Stromal cell of bone marrow (primary cell): ENCODE measurements at places on chromosomes 11 and 22.

DNA sequence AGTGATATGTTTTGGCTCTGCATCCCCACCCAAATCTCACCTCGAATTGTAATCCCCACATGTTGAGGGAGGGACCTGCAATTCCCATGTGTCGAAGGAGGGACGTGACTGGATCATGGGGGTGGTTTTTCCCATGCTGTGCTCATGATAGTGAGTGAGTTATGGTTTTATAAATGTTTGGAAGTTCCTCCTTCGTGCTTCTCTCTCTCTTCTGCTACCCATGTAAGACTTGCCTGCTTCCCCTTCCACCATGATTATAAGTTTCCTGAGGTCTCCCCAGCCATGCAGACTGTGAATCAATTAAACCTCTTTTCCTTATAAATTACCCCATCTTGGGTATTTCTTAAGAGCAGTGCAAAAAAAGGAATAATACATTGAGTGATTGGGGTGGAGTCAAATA is 7.3 kb upstream of the CEP295 start:
- no peak for DNase-seq

- no peak for DNase-seq
Measured at GRCh38 chr22:48333323-48333763, 1494.3 kb downstream of the BRD1 start.

GRCh38 chr11:79371724-79372123 is 69.1 kb downstream of the TENM4 start:
- no peak for DNase-seq

DNA sequence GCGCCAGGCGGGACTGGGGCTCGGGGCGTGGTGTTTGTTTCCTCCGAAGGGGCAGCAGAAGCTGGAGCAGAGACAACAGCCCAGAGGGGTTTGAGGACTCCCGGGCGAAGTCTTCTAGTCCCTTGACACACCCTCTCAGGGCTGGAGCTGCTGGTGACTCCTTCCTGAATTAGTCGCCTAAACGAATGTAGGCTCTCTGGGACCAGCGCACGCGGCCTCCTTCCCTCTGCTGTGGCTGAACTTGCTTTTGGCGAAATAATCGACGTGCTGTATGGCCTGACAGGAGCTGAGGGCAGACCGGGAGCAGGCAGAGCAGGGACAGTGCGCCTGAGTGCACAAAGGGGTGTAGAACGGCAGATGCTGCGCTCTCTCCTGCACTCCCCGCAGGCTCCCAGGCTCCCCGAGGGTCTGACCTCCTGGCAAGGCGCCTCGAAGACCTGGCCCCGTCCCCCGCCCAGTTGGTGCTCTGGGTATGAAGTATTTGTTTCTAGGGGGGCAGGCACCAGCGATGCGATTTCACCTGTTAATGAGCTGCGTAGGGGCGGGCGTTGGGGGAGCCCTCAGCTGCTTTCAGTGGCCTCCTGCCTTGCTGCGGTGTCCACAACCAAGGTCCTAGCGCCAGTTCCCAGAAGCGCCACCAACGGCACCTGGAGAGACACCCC is 5.3 kb downstream of the SLC17A6 start:
- DNase-seq, result no peak

DNA sequence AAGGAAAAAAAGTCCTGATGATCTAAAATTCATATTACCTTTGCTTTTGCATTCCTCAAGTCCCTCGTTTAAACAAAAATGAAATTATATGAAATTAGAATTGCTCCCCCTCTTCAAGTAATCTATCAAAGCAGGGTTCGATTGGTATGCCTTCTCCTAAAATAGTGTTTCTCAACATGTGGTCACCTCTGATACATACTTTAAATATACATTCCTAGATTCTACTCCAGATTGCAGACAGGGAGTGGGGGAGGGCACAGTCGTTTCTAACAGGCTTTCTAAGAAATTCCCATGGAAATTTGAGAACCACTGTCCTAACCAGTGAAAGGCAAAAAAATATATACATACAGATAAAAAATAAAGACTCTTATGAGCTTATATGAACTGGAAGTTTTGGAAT is 22.6 kb upstream of the IRAG1 start:
- DNase-seq, result no peak

DNA sequence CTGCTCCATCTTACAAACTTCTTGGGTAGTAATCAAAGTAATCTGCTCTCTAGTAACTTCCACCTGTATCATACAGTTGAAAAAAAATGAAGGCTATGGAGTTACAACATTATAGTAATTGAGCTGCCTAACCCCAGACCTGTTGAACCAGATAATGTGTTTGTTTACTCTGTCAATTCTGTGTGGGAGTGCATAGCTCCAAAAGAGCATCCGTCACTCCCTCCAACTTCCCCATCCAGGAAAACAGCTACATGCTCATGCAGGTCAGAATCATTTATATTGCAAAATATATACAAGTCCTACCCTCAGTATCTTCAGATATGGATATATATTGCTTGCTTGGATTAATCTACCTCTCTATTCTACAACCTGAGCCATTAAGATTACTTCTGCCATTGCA is 244.0 kb upstream of the ANO5 start:
- DNase-seq, result no peak

DNA sequence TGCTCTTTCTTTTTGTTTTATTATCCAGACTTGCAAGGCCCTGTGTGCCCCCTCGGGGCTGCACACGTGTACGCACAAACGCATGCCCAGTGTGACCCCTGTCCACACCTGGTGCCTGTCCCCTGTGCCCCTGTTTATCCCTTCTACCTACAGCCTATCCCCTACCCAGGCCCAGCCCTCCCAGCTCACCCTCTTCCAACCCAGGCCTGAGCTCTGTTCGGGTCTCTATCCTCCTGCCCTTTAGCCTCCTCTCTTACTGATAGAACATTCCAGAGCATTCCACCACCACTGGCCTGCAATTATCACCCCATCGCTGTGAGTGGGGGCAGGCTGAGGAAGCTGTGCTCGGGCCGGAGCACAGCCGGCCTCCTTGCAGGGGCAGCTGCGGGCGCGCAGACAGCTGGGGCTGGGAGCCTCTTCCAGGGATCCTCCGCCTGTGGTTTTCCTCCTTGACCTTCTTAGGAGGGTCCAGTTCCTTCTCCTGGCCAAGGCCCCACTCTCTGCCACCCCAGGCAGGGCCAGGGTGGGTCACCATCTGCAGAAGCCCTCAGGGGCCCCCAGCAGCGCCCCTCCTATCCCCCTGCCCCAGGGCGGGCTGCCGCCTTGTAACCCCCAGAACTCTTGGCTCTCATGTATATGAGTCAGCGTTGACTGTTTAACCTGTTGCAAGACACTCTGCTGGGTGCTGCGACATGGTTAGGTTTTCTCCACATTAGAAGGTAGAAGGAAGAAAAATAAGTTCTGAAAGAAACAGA is 41.8 kb upstream of the KCNQ1OT1 start:
- DNase-seq, result peak; percentile 30

- DNase-seq, result no peak
Measured at GRCh38 chr11:110764485-110764884, 52.2 kb upstream of the ARHGAP20 start.

- DNase-seq, result no peak
Measured at GRCh38 chr11:2261436-2262230, 8.8 kb downstream of the ASCL2 start.

DNA sequence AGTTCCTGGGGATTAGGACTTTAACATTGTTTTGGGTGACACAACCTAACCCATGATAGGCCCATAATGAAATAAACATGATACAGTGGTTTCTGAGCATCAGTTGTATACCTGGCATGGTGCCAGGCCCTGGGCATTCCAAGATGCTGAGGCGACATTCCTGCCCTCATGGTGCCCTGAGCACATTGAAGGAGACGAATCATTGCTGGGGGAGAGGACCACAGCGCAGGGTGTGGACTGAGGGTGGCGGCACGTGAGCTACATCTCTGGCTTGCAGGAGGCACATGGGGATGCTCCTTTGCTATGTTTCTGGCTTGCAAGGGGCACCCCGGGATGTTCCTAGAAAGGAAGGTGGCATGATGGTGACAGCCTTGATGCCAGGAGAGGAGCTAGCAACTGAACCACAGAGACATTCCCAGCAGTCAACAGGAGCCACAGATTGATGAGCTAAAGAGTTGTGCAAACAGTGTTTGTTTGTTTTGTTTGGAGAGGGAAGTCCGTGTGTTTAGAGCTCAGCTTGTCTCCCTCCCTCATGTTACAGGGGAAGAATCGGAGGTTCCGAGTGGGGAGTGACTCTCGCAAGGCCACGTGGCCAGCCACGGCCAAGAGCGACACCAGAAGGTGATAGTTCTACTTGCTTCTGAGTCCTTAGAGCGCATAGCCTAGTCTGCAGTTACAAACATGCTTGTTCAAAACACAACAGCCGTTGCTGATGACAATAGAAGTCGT is 106.4 kb downstream of the MIAT start:
- DNase-seq, result no peak

DNA sequence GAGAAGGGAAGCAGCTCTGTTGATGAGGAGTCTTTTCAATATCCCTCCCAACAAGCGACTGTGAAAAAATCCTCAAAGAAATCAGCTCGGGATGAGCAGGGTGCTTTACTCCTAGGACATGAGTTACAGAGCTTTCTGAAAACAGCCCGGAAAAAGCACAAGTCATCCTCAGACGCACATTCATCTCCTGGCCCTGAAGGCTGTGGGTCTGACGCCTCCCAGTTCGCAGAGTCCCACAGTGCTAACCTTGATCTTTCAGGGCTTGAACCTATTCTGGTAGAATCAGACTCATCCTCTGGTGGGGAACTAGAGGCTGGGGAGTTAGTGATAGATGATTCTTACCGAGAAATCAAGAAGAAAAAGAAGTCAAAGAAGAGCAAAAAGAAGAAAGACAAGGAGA is 7.7 kb downstream of the HMGXB4 start:
- DNase-seq, result no peak

DNA sequence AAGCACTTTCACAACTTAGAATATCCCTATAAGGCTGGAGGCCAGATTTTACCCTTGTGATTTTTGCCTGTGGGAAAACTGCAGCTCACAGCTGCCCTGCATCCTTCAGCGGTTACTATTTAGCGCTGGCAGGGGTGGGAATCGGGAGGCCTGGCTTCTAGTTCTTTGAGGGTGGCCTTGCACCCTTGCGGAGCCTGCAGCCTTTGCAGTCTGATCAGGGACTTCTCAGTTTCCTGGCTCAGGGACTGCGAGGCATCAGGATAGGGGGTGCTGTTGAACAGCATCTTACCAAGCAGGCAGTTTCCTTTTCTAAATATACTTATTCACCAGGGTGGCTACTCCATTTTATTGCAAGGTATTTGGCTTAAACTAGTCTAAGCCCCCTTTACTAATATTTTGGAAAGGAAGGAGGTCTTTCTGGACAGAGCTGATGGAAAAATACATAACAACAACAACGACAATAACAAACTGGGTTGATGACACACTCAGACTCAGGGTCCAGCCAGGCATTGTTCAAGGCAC is 2.9 kb upstream of the APOA1 start:
- DNase-seq, result no peak

DNA sequence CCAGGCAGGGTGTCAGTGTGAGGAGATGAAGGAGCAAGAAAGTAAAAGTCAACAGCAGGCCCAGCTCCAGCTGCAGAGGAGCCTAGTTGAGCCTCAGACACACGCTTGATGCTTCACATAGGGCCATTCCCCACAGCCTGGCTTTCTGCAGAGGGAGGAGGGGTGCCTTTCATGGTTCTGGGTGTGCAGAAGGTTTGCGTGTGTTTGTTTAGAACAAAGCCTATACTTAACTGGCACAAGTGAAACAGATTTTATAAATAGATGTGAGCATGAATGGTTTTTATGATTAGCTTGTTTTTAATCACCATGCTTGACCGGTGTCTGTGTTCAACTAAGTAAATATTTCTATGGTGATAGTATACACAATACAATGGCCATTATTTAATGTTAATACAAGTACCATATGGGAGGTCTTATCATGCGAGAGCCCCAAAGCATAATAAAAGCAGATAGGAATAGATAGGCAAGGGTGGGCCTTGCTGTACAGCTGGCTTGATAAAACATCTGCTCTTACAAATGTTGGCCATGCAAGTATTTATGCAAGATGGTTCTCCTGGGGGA is 290.2 kb downstream of the ETS1 start:
- DNase-seq, result no peak

GRCh38 chr11:94295534-94295933 is 8.8 kb upstream of the IZUMO1R start:
- DNase-seq, result no peak

DNA sequence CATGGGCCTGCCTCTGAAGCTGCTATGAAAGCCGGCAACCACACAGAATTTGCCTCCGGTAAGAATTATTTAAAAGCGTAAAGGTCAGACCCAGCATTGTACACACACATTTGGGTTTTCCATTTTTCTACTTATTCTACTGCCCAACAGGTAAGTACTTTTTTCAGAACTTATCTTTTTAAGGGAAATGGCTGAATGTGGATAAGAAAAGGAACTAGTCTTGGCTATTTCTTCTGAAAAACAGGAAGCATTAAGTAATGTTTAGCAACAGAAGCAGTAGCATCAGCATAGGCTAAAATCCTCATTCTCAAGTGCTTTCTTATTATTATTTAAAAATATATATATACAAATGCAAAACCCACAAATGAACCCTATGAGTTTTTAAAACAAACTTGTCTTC is 103.1 kb downstream of the MPPED2 start:
- no peak for DNase-seq

DNA sequence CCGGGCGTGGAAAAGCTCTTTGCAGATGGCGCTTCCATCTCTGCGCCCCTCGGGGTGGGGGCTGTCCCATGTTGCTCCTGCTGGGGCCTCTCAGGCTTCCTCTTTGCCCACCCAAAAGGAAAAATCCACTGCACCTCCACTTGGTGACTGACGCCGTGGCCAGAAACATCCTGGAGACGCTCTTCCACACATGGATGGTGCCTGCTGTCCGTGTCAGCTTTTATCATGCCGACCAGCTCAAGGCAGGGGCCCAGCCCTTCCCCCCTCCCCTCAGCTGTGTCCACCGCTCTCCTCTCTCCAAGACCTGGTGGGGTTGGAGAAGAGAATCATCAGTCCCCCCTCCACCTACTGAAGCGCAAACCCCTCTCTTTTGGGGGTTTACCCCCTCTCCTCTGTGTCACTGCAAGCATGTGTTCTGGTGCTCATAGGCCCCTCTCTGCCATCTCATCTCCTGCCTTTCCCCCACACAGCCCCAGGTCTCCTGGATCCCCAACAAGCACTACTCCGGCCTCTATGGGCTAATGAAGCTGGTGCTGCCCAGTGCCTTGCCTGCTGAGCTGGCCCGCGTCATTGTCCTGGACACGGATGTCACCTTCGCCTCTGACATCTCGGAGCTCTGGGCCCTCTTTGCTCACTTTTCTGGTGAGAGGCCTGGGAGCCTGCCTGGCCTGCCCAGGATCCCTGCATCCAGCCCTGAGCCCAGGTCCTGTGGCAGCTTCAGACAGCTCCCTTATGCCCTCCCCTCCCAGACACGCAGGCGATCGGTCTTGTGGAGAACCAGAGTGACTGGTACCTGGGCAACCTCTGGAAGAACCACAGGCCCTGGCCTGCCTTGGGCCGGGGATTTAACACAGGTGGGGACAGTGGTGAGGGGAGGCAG is 1.8 kb downstream of the LARGE2 start:
- no peak for DNase-seq

- no peak for DNase-seq
Measured at GRCh38 chr11:127037001-127037400, 36.4 kb upstream of the KIRREL3 start.
